Retina (tissue), 1 donor: ENCODE measurements at places on chromosomes 5 and 9.

- DNase-seq = no peak
These were observed 61.8 kb downstream of the PTBP3 start for GRCh38 chr9:112271466-112272098.

- DNase-seq = no peak
These were observed 157.0 kb upstream of the TRPC7 start for GRCh38 chr5:136522217-136522956.

- no peak for DNase-seq
These were observed 5.8 kb upstream of the RAB14 start for GRCh38 chr9:121207371-121207940.

DNA sequence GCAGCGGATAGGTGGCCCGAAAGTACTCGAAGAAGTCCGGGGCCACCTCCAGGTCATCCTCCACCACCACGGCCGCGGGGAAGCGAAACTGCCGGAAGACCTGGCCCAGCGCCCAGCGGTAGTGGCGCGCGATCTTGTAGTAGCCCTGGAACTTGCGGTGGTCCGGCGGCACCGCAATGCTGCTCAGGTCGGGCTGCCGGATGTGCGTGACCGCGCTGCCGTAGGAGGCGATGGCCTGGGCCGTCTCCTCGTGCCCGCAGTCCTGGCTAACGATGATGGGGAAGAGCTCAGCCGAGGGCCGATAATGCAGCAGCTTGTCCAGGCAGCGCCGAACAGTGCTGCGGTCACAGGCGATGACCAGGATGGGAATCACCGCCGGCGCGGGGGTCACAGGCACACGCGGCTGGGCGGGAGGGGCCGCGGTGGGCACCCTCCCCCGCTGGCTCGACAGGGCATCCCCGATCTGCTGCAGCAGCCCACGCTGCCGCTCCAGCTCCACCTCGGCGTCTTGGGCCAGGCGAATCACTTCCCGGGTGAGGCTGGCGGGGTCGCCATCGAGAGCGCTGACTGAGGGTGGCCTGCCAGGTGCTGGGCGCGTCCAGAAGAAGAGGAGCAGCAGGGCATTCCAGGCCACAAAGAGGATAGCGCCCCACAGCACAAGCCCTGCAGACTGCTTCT is 10.2 kb downstream of the MGAT1 start:
- DNase-seq = no peak

DNA sequence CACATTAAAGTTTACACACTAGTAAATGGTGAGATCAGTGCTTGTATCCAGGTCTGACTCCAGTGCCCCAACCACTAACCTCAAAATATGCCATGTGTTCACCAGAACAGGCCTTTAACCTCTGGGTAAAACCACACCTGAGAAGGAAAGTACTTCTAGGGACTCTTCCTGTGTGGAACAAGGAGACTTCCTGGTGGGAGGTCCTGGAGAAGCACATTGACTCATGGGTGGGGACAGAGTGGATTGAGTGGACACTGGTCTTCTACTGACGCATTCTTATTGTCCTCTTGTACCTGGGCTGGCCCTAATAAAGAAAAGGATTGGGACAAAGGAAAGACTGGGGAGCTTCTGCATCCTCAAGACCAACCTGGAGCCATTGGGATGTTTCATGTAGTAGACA is 43.4 kb downstream of the ANGPTL2 start:
- DNase-seq = no peak

GRCh38 chr5:142320851-142321560 is 3.8 kb downstream of the SPRY4 start:
- peak; percentile 56 for DNase-seq

DNA sequence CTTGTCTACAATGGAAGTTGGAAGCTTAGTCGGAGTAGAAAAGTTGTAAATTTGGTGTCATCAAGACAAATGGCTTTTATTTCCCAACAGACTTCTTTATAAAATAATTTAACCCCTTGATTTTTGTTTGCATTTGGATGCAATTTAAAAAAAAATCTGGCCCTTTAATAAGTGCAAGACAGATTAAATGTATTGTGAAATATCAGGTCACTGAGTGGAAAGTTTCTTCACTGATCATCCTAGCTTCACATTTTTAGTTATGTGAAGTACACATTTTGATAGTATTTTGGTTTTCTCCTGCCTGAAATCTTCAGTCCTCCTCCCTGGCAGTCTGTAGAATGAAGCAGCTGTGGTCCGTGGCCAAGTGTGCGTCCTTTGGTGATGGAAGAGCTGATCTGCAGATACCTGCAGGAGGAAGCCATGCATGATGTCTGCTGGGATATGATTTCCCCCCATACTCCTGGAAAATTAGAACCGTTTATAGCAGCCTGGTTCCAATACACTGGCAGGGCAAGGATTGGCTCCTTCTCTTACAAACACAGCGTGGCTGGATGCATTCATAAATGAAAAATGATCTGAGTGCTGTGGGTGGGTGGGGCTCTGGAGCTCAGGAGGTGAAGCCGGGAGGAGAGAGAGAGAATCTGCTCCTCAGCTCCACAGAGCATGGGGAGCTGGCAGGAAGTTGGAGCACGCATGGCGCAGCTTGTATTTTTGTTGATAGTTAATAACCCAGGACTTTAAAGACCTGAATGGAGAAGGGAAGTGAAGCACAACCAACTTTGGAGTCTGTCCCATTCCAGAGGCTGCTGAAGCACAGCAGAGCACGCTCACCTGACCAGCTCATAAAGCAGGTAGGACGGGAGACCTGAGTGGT is 238.4 kb downstream of the GOLPH3 start:
- DNase-seq = no peak

DNA sequence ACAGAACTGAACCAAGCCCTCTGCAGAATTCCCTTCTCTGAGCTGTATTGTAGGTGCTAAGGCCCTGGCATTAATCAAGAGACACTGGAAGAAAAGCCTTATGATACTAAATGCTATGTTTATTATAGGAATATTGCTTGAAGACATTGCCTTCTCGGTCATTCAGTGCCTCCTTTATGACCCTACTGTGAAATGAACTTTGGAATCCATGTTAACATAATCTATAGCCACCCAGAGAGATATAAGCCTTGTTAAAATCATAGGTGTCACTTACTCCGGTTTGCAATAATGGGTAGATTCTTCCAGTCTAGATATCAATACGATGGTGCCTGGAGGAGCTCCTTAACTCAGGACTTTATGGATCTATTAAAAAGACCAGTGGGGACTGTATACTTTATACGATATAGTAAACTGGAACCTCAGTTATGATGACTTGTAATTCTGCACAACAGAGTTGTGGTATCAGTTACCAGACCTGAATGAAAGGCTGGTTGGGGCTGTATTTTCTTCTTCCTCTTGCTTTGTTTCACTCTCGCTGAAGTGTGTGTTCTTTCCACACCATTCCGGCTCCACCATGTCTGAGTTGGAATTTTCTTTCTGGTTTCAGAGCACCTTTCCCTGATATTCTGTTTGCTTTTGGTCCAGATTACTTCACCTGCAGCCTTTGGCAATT is 154.5 kb downstream of the DROSHA start:
- no peak for DNase-seq

- peak; percentile 62 for DNase-seq
These were observed 220.4 kb upstream of the IRX4 start for GRCh38 chr5:2102819-2103776.

DNA sequence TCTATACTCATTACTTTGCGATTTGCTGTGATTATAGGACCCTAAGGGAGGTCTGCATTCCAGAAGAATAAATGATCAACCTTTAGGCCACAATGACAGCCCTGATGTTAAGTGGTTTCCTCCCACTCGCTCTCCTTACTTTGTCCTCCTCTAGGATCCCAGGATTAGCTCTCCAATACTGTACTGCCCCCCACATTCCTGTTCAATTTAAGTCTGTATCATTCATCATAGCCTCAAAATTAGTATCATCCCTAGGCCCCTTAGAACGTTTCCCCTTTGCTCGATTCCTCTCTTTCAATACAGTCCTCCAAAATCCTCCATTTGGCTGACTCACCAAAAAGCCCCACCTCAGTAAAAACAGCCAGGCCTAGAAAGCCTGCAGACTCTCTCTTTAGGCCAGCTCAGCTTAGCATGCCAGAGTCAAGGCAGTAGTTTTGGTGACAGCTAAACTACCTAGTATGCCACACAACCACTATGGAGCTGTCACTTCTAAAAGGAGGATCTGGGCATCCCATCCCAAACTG is 24.4 kb downstream of the RNF145 start:
- no peak for DNase-seq
